ENCODE measurements at places on chromosomes 16 and 17.

DNA sequence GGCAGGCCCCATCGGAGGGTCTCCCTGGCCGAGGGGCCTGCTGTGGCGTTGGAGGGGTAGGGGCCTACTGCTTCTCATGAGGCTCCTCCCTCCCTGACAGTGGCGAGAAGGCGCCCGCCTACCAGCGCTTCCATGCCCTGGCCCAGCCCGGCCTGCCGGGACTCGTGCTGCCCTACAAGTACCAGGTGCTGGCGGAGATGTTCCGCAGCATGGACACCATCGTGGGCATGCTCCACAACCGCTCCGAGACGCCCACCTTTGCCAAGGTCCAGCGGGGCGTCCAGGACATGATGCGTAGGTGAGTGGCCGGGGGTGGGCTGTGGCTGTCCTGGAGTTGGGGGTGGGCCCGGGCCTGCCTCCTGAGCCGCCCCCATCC is 1.7 kb downstream of the CDT1 start:
- no peak for DNase-seq

- no peak for DNase-seq
These were observed 739.4 kb downstream of the CDH8 start for GRCh38 chr16:61296814-61297213.

DNA sequence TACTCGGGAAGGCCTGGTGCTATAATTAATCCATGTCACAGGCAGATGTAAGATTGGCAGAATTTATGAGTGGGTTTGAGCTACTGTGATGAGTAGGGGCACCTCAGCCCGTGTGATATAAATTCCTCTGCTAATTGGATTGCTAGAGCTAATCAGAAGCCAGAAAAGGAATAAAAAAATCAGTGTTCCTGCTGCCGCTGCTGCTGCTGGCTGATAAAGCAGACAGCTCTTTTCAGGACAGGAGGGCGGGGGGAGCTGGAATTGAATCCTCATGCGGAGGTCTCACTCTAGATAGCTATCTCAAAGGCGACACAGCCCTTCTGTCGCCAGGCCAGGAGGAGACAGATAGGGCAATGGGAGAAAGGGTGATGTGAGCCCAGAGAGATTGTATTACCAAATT is 182.7 kb upstream of the ZFHX3 start:
- DNase-seq, result no peak

DNA sequence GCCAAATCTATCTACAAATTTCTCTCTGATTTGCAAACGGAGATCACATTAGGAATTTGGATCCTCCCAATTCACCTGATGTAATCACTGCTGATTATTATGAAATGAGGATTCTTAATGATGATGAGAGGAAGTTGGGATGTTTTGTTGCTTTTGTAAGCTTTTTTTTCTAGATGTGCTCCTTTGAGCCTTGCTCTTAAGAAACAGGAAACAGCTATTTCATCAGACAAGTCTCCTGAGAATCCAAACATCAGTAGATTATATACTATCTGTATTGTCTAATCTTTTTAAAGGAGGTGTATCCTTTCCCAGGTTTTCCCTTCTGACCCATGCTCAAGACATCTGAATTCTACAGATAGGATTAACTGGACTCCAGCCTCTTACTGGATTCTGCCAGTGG is 73.3 kb downstream of the KIF2B start:
- no peak for DNase-seq

- DNase-seq, result no peak
These were observed 834 bp downstream of the CDH8 start for GRCh38 chr16:62035115-62036092.

Measured in activated CD8-positive, alpha-beta memory T cell treated with anti-CD3 and anti-CD28 coated beads, Interleukin-2, amount 50 U/mL, for 4 hours (primary cell).